Stimulated activated CD8-positive, alpha-beta memory T cell treated with anti-CD3 and anti-CD28 coated beads, Interleukin-4, amount 100 ng/mL, for 48 hours (primary cell): ENCODE measurements at places on chromosomes 13 and 19.

- DNase-seq = no peak
Observed at GRCh38 chr13:59601993-59602392, 561.7 kb downstream of the DIAPH3 start.

- no peak for DNase-seq
Observed at GRCh38 chr13:40589285-40590109, 76.9 kb downstream of the FOXO1 start.

DNA sequence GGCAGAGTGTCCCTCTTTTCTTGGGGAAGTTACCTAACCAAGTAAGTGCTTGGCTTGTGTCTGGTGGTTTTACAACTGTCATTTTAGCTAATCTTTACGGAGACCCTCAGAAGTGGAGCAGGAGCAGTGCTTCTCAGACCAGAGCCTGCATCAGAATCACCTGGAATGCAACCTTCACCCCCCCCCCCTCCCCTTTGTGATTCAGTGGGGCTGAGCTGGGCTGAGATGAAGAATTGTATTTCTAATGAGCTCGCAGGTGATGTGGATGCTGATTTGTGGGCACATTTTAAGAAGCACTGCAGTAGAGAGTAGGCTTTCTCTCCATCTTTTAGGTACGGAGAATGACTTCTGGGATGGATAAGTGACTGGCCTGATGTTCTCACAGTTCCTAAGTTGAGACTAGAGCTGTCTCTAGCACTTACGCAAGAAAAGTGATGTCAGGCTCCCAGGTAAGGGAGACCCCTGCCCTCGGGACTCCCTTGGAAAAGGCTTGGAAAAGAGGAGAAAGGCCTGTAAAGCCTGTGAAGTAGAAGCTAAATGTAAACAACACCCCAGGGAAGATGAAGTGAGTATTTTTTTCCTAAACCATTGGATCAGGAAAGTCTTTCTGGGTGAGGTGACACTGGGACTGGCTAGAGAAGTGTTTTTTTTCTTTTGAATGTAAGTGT is 23.3 kb upstream of the RNF113B start:
- no peak for DNase-seq

GRCh38 chr19:35236638-35237400 is 8.3 kb upstream of the FAM187B start:
- DNase-seq = peak; percentile 24

GRCh38 chr13:25037057-25037813 is 58.7 kb upstream of the PABPC3 start:
- peak; percentile 53 for DNase-seq

DNA sequence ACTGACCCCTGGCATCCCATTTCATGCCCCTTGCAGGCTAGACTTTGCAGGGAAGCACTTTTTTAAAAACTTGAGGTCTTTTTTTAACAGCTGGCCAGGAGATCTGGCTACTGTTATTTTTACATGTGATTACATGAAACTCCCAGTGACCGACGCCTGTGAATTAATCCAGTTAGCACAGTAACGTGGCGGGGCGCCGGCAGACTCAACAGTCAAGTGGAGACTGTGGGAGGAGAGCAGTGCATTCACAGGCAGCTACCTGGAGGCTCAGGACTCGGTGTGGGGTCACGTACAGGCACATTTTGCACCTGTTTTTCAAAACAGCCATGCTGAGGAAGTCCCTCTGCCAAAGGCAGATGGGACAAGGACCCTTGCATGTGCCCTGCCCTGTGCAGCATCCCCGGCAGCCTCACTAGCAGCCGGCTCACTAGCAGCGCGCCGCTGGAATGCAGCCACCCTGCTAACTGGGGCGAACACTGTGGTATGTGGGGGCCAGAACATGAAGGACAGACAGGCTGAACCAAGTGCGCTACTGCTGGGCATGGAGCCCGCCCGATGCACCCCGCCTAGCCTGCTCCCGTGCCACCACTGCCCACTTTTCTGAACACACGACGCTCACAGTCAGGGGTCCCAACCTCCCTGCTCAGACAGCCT is 18.7 kb downstream of the CAPS start:
- DNase-seq = no peak

GRCh38 chr19:45156751-45157150 is 4.0 kb downstream of the NKPD1 start:
- no peak for DNase-seq

GRCh38 chr13:66344805-66345517 is 885.2 kb downstream of the PCDH9 start:
- DNase-seq = no peak

DNA sequence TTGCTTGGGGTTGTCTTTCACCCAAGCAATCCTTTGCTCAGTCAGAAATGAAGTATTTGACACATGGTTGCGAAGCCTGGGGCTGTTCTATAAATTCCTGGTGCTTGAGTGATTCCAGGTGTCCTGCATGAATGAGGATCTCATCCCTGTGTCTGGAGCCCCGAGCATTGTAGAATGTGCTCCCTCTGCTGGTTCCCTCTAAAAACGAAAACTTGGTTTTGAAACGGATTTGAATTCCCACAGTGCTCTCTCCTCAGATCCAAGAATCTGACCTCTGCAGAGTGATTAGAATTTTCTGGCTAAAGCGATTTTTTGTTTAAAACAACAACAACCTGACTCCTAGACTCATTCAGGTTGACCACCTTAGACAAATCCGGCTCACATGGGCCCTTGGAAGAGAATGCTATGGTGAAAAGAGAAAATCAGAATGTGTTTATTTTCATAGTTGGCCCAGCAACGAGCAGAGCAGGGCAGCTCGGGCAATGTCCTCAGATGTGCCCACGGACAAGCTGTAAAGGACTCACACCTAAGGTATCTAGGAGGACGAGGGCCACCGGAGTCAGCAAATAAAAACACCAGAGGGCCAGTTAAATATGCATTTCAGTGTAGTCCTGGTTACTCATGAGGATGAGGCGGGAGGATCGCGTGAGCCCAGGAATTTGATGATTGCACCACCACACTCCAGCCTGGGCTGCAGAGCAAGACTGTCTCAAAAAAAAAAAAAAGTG is 8.7 kb upstream of the ATP12A start:
- DNase-seq = peak; percentile 27

DNA sequence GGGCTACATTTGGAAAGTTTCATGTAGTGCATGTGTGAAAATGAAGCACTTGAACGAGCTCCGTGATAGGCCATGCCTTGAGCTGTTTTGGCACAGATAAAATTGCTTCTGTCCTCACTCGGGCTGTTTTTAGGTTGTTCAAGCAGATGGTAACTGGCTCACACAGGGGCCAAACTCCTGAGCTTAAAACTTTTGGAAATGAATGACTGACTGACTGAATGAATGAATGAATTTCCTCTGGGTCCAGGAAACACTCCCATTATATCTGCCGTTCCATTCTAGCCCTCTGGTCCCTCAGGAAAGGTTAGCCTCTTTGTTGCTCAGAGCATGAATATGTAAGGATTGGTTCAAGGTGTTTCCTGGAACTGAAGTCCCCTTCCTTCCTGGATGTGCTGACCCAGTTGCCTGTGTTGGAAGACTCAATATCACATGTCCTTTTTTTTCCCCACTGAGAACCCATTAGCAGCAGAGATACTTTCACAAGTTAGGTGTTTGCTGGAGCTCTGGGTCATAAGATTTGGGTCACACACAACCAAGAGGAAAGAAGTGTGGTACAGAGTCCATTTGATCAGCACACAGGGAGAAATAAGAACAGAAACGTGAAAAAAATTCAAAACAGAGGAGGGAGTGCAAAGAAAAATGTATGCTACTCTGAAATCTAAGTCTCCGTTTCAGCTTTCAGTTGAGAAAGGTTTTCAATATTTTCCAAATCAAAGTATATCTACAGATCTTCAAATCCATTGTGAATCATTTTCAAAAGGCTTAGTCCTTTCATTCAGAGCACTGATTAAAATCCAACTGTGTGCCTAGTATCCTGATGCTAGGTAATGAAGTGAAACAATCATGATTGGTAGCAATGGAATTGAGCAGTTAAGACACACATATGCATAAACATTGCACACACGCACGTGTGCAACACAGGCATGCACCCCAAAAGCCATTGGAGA is 18.9 kb downstream of the MBNL2 start:
- no peak for DNase-seq

DNA sequence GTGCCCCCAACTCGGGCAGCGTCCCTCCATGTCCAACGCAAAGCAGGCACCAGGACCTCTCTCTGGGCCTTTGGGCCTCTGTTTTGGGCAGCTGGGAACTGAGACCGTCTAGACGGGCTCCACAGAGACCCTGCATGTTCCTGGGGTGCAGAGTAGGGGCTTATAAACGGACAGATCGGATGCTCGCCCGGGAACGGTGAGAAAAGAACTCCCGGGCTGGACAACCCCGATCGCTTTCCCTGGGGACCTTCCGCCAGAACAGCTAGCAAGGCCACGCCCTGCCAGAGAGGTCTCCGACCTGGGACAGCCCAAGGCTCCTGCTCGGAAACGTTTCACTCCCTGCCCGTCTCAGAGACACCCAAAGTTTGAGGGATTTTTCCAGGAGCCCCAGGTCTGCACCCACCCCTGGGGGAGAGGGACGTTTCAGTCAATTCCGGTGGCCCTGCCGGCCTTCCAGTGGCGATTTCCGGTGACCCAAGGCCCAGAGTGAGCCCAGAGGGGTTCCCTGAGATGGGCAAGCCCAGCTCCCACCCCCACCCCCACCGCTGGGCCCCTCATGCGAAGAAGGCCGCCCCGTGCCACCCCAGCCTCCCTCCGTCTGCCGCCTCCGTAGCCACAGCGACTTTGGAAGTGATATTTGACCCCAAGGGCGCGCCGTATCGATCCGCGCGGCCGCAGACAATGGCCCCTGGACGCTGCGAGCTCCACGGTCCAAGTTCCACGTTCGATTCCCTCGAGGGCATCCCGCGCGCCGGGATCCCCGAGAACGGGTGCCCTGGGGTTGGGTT is 1.7 kb downstream of the NR2F6 start:
- no peak for DNase-seq

DNA sequence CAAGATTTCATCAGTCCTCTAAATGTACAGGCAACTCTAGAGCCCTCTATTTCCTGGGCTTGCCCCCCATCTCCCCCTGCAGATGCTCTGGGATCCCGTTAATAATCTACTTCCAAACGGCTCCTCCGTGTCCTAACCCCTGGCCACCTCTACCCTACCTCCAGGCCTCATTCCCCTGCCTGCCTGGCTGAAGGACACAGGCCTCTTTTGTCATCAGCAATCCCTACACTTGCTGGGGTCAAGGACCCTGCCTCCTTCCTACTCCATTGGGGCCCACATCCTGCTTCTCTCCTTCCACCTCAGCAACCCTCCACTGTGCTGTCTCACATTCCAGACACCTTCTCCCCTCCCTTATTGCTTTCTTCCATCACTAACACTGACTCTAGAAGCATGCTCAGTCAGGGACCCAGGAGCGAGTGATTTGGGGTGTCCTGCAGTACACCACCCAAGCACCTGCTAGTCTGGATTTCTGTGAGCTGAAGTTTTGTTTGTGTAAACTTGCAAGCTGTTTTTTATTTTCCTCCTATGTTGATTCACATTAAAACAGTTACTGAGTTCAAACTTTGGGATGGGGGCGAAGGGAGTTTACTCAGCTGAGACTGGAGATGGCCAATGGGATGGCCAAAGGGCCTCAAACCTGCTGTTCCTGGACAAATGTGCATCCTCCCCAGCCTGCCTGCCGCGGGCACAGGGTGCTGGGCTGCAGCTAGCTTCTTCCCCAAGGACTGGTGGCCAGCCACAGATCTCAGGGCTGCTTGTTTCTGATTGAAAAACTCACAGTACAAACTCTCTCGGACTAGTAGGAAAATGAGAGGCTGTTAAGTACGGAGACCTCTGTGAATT is 314.7 kb downstream of the FOXO1 start:
- no peak for DNase-seq

DNA sequence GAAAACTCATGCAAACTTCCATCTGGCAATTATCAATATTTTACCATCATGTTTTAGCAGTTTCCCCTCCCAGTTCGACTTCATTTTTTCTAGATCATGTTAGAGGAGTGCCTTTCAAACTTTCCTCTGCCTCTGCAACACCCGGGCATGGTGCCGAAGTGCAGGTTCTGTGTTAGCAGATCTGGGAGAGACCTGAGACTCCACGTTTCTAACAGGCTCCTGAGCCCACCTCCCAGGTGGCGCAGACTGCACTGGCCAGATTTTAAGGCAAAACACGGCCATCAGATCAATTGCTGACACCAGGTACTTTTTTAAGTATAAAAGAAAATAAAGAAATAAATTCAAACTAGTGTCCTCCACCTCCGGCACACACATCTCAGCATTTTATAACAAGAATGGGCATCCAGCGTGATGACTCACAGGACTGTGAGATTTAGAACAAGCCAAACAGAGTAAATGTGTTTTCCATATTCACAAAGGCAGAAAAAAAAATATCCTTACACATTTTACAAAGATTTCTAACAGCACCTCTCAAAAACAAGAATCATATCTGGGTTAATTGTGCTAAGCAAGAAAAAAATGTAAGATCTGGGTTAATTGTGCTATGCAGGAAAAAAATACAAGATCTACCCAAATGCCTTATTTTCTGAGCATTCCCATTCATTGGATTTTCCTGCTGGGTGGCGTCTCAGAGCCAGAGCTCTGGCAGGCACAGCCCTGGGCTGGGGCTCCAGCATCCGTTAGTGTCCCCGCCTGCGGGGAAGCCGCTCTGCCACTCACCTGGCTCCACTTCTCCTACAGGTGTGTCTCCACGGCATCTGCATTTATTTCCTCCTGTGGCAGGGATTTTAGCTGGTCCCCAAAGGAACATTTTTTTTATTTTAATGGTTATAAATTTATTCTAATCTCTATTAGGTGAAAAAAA is 127.9 kb upstream of the SOX1 start:
- DNase-seq = no peak

- no peak for DNase-seq
Observed at GRCh38 chr13:49253310-49253709, 5.6 kb downstream of the CDADC1 start.

GRCh38 chr13:40875044-40875443 is 85.6 kb downstream of the SLC25A15 start:
- no peak for DNase-seq

DNA sequence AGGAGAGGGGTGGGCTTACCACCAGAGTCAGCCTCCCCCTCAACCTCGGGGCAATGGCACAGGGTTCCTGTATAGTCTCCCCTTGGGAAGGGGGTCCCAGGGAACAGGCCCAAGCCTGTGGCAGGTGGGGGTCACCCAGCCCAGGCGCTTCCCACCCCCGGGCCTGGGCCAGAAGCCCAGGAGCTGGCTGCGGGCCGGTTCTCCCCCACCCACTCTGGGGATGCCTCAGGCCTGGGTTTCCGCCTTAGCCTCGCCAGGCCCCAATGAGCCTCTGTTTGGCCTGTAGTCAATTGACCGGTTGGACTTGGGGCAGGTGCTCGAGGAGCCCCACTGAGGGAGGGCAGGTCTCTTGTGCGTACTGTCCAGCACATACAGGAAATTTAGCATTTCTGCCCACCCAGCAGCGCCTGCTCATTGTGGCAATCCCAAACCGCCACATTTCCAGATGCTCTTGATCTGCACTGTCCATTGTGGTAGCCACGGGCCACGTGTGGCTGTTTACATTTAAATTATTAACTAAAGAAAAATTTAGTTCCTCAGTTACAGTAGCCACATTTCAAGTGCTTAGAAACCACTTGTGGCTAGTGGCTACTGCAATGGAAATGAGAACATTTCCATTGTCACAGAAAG is 9.9 kb downstream of the LYL1 start:
- no peak for DNase-seq

GRCh38 chr19:16532440-16533234 is 9.6 kb downstream of the CHERP start:
- DNase-seq = no peak

- DNase-seq = no peak
Observed at GRCh38 chr13:112831801-112832200, 137.2 kb upstream of the MCF2L start.

GRCh38 chr19:15124572-15125231 is 17.5 kb downstream of the SYDE1 start:
- peak; percentile 37 for DNase-seq
